Caco-2 (cell line): ENCODE measurements at places on chromosomes 11 and 22. TPM values are rescaled to one million over a fixed set of nuclear protein-coding genes. Genes with fewer than 3 reads are reported as not detected.
A peak's percentile ranks its signal among the peaks of the same experiment; 100 is the strongest.

DNA sequence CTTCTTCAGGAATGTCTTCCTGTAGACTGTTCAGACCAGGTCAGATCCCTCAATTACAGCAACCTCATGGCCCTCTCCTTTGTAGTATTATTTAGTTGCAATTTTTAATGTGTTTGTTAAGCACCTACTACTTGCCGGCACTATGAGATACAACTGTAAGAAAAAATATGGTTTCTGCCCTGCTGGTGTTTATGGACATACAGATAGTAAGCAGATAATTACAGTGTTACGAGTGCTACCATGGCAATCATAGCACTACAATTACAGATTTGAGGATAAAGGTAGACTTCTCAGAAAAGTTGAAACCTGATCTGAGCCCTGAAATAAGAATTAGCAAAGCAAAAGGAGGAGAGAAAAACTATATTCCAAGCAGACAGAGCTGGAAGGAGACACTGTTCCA is 2.8 kb downstream of the LRRC51 start:
- no peak for DNase-seq

GRCh38 chr11:23573429-23573828 is 713.2 kb upstream of the CCDC179 start:
- no peak for DNase-seq

DNA sequence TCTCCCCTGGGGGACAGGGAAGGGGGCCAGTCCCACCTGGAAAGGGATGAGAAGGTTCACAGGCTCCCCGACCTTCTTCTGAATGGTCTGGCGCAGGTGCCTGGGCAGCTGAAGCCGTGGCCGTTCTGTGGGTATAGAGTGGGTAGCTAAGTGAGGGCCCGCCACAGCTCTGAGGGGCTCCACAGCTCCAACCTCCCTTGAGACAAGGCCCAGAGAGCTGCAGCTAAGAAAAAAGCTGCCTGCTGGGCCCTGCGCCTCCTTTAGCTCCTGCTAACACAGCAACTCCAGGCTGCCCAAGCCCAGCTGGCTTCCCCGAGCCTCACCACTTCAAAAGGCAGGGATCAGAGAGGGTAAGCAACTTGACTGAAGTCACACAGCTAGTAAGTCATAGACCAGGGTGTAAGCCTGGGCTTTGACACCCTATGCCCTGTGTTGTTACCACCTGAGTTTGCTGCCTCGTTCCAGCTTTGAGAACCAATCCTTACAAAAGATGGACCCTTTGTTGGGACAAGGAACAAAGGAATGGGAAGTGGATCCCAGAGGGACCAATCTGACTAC is 18.5 kb downstream of the MYBPC3 start:
- no peak for DNase-seq

GRCh38 chr11:109121173-109121932 is 300.6 kb upstream of the C11orf87 start:
- no peak for DNase-seq

- no peak for DNase-seq
Measured at GRCh38 chr11:78147807-78148206, 8.4 kb upstream of the ALG8 start.

GRCh38 chr22:46734830-46735453 is 3.1 kb downstream of the CERK start:
- DNase-seq, result peak; percentile 23

GRCh38 chr22:47128622-47129215 is 366.3 kb downstream of the TBC1D22A start:
- DNase-seq, result no peak

DNA sequence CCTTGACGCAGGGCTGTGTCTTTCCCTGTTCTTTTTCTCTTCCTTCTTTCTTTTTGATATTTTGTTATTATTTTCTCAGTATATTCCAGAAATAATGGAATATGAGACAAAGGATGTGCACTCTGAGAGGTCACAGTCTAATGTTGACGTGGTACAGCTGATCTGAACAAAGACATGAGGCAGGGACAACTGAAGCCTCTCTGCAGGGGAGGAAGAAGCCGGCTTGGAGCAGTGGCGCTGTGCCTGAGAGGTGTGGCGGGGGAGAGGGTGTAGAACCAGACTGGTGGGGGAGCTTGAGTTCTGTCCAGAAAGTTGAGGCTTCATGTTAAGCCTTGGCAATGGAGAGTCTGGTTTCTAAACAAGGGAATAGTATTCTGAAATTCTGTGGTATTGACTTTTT is 34.7 kb downstream of the ADAMTS15 start:
- DNase-seq, result no peak

DNA sequence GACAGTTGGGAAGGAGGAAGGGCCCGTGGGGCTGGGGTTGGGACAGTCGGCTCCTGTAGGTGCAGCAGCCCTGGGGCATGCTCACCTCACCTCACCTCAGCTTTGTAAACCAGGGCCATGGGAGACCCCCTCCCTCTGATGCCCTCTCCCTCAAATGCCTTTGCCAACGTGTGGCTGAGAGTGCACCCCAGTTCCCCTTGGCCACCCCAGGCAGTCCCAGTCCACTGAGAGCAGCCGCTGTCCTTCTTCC is 4.2 kb upstream of the NEAT1 start:
- DNase-seq, result no peak

- DNase-seq, result no peak
Measured at GRCh38 chr11:103585911-103586310, 450.5 kb upstream of the DDI1 start.

DNA sequence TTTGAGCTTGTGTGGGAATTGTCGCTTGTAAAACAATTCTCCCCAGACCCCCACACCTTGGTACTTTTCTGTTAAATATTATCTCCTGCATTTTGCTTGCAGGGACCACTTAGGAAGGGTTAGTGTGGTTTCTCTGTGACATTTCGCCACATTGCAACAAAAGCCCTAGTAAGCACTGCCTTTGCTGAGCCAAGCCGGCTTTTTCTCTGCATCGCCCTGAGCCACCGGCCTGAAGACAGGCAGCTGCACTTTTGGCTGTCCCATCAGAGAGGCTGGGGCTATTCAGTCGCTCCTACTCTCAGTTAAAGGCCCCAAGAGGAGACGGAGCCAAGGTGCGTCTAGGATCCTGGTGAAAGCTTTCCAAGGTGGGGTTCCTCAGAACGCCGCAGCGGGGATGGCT is 5.7 kb downstream of the MPPED1 start:
- no peak for DNase-seq

DNA sequence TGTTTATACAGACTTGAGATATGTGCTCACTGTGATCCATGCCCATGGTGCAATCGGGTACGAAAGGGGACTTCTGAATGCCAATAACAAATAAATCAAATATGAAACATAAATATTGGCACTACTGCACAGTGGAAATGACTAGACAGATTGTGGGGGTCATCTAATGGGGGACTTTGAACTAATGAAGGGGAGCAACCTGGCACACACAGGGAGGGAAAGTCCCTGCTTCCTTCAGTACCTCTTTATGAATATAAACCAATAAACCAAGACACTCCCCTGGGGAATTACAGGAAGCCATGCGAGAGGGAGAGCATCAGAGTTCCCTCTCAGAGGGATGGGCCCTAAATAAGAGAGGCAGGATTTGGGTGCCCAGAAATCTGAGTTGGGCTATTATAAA is 21.1 kb downstream of the MIF start:
- DNase-seq, result no peak

- DNase-seq, result no peak
Measured at GRCh38 chr22:45469281-45470073, 33.2 kb upstream of the FBLN1 start.

- peak; percentile 24 for DNase-seq
Measured at GRCh38 chr11:2525941-2526807, 81.4 kb downstream of the KCNQ1 start.

DNA sequence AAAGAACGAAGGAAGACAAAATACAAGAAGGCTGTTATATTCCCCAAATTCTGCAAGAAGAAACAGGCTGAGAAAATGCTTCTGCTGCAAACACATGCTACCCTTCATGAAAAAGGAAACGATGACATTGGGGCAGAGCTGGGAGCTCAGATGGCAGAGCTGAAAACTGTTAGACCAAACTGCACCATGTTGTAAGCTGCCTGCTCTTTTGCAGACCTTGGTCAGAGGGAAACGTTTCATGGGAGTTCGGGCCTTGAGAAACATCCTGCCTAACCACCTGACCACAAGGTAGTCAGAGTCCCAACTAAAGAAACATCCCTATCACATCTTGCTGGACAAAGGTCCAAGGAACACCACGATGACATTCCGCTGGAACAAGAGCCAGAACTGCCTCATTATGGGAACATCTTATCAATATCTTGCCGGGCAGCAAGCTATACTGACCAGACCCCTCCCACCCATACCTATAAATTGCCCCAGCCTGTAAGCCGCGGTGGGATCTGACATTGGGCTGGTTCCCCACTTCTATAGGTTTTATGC is 110.7 kb upstream of the CTSC start:
- no peak for DNase-seq

Gene OLFML1
- total RNA-seq, result 1.8 and 3.9 TPM in 2 replicates

Gene NRIP3
- total RNA-seq, result 10.0 and 13.0 TPM in 2 replicates

Gene GSTP1
- 1,799 and 1,911 TPM in 2 replicates for total RNA-seq

Gene KCNJ1
- total RNA-seq, result not detected in 2 replicates

Gene WNT11
- 22.6 and 29.0 TPM in 2 replicates for total RNA-seq
